ENCODE measurements at places on chromosomes 7 and 10.

GRCh38 chr7:5532536-5533335 is 109.1 kb upstream of the TNRC18 start:
- DNase-seq, result no peak

DNA sequence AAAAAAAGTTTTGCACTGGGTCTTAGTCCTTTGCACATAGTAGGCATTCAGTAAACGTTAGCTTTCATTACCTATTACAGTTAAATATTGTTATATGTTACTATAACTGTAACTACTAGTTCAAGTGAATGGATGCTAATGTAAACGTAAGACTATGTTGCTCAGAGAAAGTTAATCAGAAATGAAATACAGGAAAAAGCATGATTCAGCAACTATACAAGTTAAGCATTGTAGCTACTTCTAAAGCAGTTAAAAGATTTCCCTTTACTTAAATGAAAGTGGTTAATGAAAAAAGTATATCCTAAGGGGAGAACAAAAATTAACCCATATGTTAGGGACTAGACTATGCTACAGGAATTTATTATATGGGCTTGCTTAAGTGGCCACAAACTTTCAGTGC is 121.2 kb downstream of the SKAP2 start:
- no peak for DNase-seq

DNA sequence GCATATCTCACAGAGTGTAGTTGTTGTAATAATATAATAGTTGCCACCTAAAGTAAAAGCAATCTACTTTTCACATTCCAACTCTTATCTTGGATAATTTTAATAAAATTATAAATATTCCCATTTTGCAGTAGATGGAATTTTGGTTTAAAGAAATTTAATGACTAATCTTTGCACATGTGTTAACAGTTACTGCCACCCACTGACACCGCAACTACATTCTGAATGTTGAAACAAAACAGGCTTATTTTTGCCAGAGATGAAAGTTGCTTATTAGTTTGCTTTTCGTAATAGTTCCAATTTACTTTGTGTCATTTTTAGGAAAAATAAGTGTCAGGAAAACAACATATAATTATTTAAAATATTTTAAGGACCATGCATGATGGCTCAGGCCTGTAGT is 557.5 kb upstream of the PCDH15 start:
- DNase-seq, result no peak

DNA sequence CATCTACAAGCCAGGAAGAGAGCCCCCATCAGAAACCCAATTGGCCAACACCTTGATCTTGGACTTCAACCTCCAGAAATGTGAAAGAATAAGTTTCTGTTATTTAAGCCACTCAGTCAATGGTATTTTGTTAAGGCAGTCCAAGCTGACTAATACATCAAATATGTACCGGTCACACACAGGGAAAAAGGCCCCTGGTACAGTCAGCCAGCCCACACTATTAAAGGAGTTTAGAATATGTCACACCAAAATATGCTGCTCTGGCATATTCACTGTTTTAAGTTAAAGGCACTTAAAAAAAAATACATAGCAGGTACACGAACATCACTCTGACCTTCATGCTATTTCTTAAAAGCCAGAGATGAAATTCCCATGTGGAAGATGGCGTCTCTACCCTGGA is 15.2 kb upstream of the CDCA7L start:
- peak; percentile 55 for DNase-seq

- no peak for DNase-seq
These were observed 23.8 kb upstream of the GLCCI1 start for GRCh38 chr7:7944619-7945282.

DNA sequence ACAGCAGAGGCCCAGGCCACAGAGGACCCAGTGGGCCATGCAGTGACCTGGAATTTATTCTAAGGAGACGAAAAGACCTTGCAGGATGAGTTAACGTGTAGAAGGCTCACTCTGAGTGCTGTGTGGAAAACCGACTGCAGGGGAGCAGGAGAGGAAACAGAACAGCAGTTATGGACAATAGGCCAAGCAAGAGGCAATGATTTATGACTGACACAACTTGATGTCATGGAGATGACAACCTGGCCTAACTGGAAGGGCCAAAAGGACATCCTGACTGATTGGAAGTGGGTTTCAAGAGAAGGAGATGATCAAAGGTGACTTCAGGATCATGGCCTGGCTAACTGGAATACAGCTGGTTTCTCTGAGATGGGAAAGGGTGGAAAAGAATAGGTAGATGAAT is 70.2 kb upstream of the RAPGEF5 start:
- no peak for DNase-seq

DNA sequence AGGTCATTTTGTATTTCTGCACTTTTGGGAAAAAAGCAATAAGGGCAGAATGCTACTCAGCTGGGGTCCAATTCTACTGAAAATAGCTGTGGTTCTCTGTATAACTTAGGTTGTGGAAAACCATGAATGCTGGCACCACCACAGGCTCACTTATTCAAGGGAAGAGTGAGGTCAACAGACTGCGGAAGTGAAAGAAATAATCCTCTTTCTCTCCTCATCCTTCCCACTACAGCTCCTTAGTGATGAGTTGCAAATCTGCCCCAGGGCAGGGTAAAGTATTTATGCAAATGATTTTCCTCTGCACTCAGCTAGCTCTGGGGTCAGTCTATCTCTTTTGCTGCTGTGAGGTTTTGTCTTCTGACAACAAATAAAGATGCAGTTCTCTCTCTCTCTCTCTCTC is 74.1 kb upstream of the PTPRZ1 start:
- no peak for DNase-seq

DNA sequence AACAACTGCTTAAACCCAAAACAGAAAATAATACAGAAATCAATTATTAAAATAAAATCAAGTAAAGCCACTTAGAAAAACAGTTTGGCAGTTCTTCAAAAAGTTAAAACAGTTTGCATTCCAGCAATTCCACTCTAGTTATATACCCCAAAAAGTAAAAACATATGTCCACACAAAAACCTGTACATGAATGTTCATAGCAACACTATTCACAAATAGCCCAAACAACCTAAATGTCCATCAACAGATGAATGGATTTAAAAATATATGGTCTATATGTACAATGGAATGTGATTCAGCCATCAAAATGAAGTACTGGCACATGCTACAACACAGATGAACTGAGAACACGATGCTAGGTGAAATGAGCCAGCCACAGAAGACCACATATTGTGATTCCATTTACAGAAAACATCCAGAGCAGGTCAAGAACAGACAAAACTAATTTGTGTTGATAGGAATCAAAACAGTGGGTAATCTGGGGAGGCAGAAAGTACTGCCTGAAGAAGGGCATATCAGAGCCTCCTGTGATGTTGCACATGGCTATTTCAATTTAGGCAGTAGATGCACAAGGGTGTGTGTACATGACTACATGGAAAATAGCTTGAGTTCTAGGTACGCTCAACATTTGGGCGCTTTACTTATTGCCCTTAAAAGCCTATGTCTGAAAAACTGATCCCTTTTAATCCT is 66.3 kb downstream of the CYTH3 start:
- no peak for DNase-seq

- DNase-seq, result no peak
These were observed 53.8 kb downstream of the LSM5 start for GRCh38 chr7:32436146-32436928.

- no peak for DNase-seq
These were observed 50.0 kb downstream of the MAGI2 start for GRCh38 chr7:79403451-79403850.

- DNase-seq, result no peak
These were observed 113.7 kb downstream of the RELN start for GRCh38 chr7:103875718-103876117.

GRCh38 chr10:30555465-30555864 is 74.1 kb downstream of the LYZL2 start:
- DNase-seq, result no peak

DNA sequence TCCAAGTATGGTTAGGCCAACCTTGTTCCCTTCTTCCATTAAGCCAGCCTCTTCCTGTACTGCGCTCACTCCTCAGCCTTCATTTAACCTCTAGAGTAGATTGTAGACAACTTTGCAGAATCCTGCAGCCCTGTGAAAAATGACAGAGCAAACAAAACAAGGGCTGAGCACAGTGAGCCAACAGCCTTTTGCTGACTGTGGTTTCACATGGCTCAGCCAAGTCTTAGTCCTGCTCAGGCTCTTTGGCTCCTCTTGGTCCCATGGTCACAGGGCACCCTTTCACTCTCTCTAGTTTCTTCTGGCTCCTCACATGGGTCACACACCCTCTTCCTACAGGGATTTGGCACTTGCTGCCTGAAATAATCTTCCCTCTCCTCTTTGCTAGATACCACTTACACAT is 900.3 kb downstream of the CCSER2 start:
- no peak for DNase-seq

DNA sequence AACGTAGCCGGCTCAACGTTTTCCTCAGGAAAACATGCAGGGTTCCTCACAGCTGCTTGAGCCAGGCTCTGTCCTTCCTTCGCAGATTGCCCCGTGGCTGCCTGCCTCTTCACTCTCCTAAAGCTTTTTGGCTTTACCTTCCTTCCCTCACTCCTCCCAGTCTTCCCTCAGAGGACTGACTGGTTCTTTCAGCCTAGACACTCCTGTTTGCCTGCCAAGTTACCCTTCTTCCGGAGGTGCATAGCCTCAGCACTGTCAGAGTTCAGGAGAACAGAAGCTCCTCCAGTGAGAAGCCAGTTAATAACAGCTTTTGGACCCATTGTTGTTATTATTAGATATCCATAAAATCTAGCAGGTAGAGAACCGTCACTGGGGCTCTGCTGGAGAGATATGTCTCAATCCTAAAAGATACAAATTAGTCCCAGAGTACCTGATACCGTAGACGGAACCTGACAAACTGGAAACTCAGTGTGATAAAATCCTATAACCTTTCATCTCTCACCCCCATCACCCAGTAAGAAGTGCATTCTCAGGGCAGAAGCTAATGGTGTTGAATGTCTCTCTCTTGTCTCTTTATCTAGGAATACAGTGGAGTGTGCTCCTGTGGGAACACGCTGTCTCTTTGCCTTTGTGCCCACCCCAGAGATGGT is 79.6 kb downstream of the SND1 start:
- DNase-seq, result no peak

DNA sequence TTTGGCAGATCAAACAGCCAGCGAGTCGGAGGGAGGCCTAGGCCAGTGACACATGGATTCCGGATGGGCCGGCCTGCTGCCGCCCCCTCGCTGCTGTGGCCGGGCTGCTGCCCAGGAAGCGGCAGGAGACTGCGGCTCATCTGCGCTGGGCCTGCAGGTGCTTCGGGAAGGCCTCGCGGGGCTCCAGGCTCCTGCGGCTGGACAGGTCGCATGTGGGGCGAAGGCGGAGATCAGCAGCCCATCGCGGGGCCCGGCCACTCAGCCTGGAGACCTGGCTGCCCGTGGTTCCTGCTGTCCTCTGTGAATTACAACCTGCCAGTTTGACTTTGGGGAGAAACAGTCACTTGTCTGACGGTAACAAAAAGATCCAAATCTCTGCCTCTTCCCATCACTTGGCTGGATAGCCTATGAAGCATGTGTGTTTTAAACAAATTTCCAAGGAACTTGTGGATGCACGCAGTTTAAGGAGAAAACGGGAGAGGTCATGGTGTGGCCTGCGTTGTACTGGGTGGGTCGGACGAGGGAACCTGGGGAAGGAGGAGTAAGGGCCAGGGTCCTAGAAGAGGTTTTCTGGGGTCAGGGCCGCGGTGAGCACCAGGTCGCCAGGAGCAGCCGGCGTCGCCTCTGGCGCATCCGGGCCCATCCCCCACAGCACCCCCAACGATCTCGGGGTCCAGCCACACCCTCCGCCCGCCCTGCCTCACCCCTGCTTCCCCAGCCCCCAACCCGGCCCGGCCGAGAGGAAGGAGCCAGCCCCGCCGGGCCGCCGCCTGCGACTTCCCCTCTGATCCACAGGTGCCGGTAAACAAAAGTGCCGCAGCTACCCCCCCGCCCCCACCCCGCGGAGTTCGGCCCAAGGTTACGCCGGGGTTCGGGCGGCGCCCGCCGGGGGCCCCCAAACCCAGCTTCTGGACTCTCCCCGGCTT is 1.6 kb downstream of the SPOCK2 start:
- no peak for DNase-seq

DNA sequence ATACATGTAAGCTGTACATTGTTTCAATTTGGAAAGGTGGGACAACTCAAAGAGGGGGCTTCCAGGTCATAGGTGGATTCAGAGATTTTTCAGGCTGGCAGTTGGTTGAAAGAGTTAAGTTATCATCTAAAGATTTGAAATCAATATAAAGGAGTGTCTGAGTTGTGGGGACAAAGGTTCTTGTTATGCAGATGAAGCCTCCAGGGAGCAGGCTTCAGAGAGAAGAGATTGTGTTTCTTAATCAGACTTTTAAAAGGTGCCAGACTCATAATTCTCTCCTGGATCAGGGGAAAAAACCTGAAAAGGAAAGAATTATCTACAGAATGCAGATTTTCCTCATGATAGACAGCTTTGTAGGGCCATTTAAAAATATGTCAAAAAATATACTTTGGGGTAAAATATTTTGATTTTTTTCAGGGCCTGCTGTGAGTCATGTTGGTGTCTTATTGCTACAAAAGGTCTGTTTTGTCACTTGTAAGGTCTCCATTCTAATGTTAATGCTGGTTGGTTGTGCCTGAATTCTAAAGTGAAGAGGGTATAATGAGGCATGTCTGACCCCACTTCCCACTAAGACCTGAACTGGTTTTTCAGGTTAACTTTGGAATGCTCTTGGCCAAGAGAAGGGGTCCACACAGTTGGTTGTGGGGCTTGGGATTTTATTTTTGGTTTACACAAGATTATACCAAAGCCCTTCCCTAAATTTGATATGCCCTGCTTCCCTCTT is 52.7 kb upstream of the PRSS1 start:
- DNase-seq, result no peak

GRCh38 chr7:133854739-133855138 is 272.4 kb upstream of the LRGUK start:
- DNase-seq, result peak; percentile 17

DNA sequence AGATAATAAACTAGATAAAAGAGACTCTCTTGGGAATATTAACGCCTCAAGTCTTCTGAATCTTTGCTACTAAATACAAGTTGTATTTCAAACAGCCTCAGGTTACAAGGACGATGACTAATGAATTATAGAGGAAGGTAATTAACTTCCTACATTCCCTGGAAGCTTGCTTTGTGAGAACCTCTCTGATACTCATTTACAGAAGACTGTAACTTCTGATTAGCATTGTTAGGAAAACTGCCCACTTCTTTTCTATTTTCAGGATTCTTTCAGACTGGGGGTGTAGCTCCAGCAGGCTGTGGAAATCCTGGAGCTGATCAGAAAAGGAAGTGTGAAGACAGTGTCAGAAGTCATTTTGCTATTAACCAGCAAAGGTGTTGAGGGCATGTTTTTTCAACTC is 316.7 kb upstream of the NPSR1 start:
- peak; percentile 6 for DNase-seq
